NCI-H2081 treated with DMSO at 0.1 percent for 48 hours (cell line): ENCODE measurements at places on chromosomes 5 and 9.

DNA sequence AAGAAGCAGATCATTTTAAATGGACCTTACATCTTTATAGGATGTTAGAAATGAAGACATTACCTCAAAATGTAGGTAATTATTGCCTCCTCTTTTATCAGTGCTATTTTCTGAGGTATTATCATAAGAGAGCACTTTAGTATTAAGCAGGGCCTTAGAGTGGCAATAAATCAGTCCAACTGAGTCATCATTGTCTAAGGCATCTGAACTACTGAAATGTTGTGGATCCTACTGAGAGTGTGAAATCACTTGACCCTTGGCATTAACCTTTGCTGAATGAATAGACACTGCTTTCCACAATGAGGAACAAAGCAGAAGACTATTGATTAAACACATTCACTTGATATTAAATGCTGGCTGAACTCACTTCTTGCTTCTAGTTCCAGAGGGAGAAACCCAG, 224.6 kb upstream of the ARRDC3 start:
- no peak for DNase-seq

GRCh38 chr9:105757496-105758251, 63.3 kb downstream of the TMEM38B start:
- no peak for DNase-seq

GRCh38 chr9:134158753-134159392, 5.5 kb downstream of the RNU6ATAC start:
- no peak for DNase-seq

DNA sequence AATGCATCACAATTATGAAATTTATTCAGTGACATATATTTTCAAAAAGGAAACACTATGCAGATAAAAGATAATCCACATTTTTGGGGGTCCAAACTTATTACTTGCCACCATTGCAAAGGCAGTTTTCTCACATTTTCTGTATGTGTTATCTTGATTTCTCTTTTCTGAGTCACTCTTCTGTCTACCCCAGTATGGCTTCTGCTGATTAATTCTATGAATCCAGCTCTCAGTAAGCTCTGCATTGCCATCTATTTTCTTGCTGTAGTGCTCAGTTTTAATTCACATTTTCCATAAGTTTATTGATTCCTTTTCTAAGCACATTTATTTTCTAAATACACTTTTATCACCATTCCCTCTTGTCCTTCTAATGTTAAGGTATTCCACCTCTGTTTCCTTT, 1.7 kb downstream of the IFNA10 start:
- no peak for DNase-seq

- no peak for DNase-seq
Measured at GRCh38 chr5:151028717-151029116, 8.3 kb downstream of the GPX3 start.

DNA sequence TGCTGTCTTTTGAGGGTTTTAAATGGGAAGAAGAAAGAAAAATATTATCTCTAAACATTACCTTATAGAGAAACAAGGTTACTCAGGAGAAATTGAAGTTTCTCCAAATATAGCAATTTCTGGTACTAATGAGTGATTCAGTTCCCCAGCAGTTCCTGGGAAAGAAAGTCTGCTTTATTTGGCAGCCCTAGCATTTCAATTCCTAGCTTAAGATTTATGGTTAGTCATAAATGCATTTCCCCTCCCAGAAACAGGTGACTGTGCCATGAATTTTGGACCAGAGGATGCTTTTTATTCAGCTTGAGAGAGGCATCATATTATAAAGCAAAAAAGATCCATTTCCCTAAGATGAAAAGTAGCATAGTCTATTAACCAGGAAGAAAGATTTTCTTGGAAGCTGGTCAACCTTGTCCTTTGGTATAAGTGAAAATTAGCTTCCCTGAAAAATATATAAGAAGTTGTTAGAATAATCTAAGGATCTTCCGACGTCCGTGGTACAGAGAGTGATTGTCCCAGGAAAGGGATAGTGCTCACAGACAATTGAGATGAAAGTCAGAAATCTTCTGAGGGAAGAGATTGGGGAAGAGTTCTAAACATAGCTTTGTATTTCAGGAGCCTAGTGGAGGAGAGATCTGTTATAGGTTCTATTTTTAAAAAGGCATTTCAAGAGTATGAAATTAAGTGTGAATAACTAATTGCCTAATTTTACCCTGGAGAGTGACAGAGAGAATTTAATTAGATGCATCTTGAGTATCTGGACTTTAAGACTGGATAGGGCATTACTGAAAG, 164.9 kb downstream of the ESM1 start:
- DNase-seq: no peak

DNA sequence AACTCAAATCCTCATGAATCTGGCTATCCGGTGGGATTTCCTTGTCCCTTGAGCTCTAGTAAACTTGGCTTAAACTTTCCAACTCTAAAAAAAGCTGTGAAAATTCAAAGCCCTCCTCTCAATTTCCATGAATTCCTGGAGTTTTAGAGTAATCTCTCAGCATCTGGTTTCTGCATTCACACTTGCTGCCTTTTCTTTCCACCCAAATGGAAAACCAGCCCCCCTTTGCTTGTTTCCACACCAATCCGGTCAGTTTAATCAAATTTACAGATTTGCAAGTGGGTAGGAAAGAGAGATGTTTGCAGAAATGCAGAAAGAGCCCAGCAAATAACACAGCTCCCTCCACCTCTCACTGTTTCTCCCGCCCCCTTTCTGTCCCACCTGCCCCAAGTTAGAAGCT, 91.1 kb downstream of the ENC1 start:
- no peak for DNase-seq

DNA sequence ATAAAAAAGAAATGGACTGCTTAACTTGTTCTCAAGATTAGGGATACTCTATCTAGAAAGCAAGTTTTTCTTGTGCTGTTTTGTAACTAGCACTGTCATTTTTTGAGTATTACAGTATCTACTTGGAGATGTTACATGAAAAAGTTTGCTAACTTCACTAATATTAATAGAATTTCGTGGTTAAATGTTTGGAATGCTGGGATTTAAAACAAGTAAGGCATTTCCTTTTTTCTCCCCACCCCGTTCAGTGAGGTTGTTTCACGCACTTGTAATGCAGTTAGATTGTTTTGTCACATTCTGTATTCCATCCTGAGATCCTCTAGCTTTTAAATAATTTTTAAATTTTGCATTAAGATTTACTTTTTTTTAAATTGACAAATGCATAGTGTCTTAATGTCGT, 20.0 kb upstream of the TEK start:
- DNase-seq: no peak

GRCh38 chr5:127935398-127935797, 148.2 kb upstream of the SLC12A2 start:
- no peak for DNase-seq

DNA sequence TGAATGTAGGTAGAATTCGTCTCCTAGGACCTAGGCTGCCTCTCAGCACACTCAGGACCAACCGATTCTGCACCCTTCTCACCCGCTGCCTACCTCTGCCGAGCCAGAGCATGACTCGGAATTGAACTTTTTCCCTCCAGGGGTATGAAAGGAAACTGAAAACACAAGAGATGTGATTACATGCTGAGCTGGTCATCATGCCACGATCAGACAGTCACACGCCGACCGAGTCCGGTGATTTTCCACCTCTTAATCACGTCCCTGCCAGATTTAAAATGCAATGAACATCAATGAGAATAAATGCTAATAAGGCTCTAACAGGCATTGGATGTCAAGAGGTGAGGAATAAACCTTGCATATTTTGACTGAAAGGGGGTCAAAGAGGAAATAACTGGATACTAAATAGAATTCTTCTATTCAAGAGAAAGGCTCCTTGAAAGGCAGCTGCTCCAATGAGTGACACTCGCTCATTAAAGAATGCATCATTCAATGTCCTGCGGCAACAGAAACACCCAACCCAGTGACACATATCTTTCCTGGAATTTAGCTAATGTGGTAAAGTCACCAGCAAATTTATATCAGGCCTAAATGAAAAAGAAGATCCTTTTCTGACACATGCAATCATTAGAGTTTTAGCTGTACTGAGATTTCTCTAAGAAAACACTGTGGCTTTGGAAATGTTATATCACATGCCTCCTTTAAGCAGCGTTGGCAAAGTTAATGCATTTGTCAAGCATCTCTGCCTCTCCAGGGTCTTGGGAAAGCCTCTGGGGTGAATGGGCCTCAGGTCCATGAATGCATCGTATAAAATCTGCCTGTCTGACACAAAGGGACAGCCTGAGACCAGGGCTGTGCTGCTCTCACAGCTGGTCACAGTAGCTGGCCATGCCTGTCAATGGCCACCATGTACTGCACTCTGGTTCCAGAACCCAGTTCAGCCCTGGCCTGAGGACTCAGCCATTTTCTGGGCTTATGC, 128.7 kb downstream of the SPOCK1 start:
- no peak for DNase-seq

DNA sequence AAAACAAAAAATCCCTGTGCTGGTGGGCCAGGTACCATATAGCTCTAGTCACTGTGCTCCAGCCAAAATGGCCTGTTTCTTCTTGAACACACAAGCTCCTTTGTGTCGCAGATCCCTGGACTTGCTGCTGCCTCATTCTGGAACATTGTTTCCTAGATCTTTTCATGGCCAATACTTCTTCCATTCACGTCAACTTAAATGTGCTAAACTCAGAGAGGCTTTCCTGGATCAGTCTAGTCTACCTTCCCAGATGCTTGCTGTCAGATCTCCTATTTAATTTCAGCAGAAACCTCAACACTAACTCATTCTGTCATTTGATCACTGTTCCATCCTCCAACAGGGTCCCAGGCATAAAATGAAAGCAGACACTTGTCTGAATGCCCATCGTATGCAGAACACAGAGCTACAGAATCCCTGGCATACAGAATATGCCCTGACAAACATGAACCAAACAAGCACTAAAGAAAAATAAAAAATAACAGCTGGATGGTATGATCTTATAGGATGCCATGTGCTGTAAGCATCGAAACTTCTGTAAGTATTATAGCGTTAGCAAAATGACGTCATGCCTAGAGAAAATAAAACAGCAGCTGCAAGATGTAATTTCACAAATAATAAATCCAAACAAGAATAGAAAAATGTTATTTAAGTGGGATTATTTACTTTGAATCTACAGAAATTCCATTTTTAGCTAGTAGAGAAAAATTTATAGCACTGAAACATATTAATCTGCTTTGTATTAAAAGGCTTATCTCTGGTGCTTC, 403.7 kb upstream of the DAP start:
- DNase-seq: no peak

DNA sequence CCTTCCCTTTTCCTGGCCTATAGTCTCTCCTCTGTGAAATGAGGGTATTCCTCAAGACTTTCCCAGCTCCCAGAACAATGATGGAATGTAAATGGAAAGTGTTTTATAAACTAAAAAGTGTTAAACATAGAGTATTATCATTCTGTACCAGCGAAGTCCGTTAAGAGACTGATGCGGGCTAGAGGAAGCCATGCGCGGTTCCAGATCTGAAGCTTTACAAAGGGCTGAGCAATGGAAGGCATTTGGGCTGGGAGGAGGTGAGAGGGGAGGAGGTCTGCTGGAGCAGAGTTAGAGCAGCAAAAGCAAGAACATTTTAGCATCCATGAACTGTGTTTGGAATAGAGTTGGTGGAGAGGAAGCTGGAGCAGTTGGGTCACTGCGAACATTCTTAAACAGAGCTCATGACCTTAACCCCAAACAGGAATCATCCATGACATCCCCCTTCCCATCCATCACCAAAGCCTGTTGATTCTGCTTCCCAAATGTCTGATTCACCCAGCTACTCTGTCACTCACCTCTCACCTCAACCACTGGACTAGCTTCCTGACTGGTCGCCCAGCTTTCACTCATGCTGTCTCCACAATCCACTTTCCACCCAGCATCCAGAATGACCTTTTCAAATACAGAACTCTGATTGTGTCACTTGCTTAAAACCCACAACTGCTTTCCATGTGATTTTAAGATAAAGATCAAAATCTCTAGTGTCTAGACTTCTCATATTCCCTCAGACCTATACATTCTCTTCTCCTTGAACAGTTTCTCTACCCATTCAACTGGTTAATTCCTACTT, 37.1 kb downstream of the CDK5RAP2 start:
- no peak for DNase-seq

GRCh38 chr5:72673623-72674022, 142.8 kb upstream of the TNPO1 start:
- no peak for DNase-seq

- DNase-seq: no peak
Measured at GRCh38 chr9:10235376-10235775, 377.4 kb downstream of the PTPRD start.

DNA sequence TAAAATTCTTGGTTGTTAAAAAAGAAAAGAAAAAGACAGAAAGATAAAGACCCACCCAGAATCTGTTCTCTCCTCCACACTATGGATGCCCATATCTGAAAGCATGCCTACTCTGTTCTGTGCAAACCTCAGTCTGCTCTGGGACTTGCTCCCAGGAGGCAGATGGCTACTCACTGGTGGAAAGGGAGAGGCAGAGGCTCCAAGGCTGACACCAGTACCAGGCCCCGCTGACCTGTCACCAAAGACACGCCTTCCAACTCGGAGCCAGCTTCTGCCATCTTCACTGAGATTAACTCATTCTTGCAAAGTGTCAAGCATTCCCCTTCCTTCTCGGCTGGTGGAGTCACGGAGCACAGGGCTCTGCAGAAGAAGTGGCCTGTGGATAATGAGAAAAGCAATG, 21.6 kb downstream of the SH3TC2 start:
- no peak for DNase-seq

DNA sequence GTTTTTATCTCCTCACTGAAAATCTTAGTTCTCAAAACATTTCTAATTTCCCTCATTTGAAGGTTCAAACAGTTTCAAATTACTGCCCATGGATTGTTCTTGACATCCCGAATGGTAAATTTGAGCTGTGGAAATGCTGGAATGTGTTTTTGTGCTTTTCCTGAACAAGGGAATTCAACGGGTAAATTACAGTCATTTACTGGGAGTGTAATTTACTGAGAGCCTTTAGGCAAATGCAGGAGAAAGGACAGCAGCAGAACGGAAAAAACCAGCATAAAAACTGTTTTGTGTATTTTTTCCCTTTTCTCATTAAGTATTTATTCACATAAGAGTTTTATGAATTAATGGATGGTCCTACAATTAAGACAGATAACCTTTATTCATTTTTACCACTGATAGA, 139.2 kb downstream of the PBX3 start:
- DNase-seq: no peak

GRCh38 chr9:26655166-26655565, 237.4 kb downstream of the CAAP1 start:
- no peak for DNase-seq

DNA sequence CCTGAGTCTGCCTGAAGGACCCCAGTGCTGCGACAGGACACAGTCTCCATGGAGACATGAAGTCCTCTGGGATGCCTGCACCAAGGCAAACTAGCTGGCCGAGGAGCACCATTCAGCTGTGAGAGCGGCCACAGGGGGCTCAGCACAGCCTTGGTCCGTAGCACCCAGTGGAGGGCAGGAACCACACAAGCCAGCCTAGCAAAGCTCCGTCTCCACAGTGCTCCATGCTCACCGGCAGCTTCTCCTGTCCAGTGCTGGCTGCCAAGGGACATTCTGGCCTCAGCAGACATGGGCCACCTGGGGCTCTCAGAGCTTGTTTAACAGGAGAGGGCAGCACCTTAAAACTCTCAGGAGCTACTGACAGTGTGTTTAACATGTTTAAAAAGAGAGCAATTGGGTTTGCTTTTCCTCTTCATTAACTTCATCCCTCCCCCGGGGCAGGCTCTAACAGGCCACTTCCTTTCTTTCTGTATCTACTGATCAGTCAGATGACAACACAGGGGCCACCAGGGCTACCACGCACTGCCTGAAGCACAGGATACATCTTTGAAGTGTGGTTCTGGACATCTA, 57.0 kb downstream of the SECISBP2 start:
- no peak for DNase-seq

- no peak for DNase-seq
Measured at GRCh38 chr5:169202969-169203368, 98.0 kb downstream of the SLIT3 start.
